Endodermal cell (in vitro differentiated cells): ENCODE measurements at places on chromosomes 6 and 20. TPM values are rescaled to one million over a fixed set of nuclear protein-coding genes. Genes with fewer than 3 reads are reported as not detected.

DNA sequence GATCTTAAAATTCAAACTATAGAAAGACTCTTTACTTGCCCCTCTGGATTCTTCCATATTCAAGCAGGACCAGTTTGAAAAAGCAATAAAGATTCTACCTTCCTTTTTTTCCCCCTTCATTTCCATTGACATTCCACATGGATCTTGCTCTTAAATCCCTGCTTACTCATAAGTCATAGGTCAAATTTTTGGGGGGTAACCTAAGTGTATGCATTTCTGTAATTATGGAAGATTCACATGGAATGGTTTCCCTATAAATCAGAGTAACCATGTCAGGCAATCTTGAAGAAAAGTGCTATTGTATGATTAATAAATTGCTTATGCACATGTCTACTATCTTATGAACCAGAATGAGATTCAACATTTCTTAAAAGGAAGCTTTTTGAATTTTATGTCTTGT lies 551.0 kb downstream of the HAO1 start:
- no peak overlapping the region for H3K4me3 ChIP-seq
- no peaks in the 10 kb centered on the region for H3K4me1 ChIP-seq
- no peak for DNase-seq
- no peaks in the 10 kb centered on the region for H3K36me3 ChIP-seq

The ABHD16A gene
- 38.3 to 42.3 TPM (median 39.2 TPM) in 3 replicates for total RNA-seq

DNA sequence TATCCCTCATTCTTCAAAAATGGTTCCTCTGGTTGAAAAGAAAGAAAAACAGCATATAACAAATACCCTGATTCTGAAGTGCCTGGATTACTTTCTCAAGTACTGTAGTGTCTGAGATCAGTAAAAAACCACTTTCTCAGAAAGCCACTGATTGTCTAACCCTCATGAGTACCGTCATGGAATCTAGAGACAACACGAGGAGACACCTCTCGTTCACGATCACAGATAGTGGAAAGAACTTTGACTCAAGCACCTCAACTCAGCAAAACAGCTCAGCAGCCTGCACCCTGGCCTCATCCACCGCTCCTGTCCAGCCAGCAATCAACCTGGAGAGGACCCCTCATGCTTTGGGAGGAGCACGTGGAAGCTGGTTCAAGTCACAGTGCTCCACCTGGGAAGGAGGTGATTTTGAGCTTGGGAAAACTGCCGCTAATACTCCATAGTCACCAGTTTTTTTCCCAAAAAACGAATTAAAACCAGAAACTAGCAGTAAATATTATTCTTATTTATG lies 1.0 kb downstream of the SCML4 start:
- H3K27me3 ChIP-seq = peaks cover 33% of the 10 kb centered on the region
- no peak overlapping the region for H3K4me3 ChIP-seq
- no peak overlapping the region for H3K27ac ChIP-seq
- H3K36me3 ChIP-seq = no peaks in the 10 kb centered on the region
- DNase-seq = no peak
- H3K4me1 ChIP-seq = no peaks in the 10 kb centered on the region

The OXT gene
- not detected in 3 replicates for total RNA-seq

GRCh38 chr6:37688078-37688850 lies 9.4 kb downstream of the MDGA1 start:
- H3K4me3 ChIP-seq = no peak overlapping the region
- H3K27me3 ChIP-seq = peaks cover 15% of the 10 kb centered on the region
- no peak overlapping the region for H3K27ac ChIP-seq

The RAET1E gene
- not detected in 3 replicates for total RNA-seq

DNA sequence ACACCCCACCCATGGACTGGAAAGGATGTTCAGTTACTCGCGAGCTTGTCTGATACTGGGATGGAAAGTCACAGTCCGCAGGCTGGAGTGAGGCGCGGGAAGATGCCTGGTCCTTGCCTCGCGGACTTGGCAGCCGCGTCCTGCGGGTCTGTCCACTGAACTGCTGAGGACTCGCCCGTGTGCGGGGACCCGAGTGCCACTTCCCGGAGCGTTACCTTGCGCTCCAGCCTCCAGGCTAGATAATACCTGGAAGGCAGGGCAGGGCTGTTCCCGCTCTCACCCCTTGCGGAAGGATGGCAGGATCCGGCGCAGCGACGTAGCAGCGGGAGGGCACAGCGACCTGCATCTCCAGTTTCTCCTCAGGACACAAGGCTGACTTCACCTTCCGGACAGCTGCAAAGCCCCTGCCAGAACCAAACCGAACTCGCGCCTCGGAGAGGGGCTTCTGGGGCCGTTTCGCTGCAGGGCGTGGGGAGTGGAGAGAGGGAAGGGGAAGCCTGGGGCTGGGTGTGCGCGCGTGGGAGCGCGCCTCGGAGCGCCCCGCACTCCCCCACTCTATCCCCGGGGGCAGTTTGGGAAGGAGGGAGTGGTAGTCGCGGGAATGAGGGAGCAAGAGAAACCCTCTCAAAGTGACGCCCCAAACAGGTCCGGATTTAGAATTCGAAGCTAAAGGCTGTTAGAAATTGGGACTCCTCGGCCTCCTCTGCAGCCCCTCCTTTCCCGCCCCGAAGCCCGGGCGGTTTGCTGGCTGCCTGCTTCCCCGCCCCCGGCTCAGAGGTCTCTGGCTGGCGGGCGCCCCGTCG lies at the start of gene KCNQ5:
Gene KCNQ5, plus strand, starts transcription at position 774 of the 803 bp plus-strand sequence.
- peak; percentile 82 for DNase-seq
- H3K36me3 ChIP-seq = no peaks in the 10 kb centered on the region
- H3K4me3 ChIP-seq = peak within 1 kb of the TSS; percentile 81
- no peak within 1 kb of the TSS for H3K27ac ChIP-seq

The SULF2 gene
- 75.7 to 187 TPM (median 80.4 TPM) in 3 replicates for total RNA-seq
